ENCODE measurements at places on chromosomes 1 and 21.

- DNase-seq, result no peak
Measured at GRCh38 chr1:162179121-162179520, 109.6 kb downstream of the NOS1AP start.

GRCh38 chr1:25871704-25872494 is 3.6 kb downstream of the PAQR7 start:
- DNase-seq, result no peak

GRCh38 chr1:208141610-208142192 is 102.5 kb downstream of the PLXNA2 start:
- no peak for DNase-seq

DNA sequence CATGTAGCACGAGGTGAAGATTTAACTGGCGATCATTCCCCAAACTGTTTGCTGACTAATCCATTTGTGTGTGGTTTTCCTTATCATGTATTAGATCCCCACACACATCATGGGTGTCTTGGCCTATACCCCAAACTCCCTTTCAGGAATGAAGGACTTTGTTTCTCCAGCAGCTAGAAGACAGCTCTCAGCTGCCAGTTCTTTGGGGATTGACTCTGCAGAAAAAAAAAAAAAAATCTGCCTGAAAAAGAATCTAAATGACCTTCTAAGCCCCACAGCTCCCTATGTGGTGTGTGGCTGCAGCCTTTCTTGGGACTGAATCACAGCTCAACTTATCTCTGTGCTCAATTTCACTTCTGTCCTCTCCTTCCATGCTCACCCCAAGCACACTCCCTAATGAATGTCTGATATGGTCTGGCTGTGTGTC is 256.3 kb upstream of the DUSP10 start:
- DNase-seq, result no peak

- peak; percentile 47 for DNase-seq
Measured at GRCh38 chr1:234956821-234957329, 171.8 kb downstream of the TOMM20 start.

DNA sequence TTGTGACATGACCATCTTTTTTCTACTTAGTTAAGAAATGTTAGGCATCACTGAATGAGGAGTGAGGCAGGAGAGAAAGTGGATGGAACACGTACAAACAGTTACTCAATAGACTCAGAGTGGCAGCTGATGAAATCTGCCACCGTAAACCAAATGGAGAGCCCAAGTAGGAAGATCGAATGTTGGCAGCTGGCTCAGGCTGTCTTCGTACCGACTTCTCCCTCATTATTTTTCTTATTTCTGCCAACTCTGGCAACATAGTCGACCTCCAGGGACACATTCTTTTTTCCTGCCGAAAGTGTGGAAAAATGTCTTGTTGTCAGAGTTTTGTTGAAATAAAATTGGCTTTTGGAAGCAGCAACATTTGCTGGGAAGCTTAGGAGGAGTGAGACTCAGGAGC is 143.3 kb downstream of the GREM2 start:
- DNase-seq, result no peak

DNA sequence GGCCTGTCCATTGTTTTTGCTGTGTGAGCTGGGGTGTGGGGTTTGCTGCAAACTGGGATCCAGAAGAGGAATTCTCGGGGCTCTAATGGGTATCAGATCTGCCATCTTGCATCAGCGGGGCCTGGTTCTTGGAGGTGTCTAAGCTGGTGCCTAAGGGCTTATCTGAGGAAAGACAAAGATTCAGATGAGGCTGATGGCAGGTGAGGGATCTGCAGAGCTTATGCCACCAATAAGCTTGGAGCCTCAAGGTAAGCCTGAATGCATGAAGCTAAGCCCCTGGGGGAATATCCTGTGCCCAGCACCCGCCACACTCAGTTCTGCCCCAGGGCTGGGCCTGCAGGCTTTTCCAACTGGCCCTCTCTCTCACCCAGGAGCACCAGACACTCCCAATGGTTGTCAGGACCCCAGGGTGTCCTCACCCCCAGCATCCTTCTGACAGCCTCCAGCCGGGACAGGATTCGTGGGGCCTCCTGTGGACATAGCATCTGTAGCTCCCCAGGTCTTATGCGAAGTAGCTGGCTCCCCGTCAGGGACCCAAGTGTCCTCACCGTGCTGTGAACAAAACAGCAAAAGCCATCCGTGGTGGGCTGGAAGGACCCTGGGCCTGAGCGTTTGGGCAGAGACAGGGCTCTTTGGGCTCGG is 9.5 kb upstream of the GSTM3 start:
- DNase-seq, result no peak

GRCh38 chr1:212237651-212238050 is 47.6 kb upstream of the PPP2R5A start:
- DNase-seq, result no peak

- DNase-seq, result no peak
Measured at GRCh38 chr1:117582451-117582850, 23.4 kb upstream of the TENT5C start.

- DNase-seq, result no peak
Measured at GRCh38 chr21:29817450-29817849, 122.3 kb downstream of the GRIK1 start.
